ENCODE measurements at places on chromosomes 6 and 20.

- no peak for DNase-seq
Observed at GRCh38 chr6:143615785-143616184, 62.0 kb upstream of the PHACTR2 start.

GRCh38 chr6:45837541-45838200 lies 178.0 kb downstream of the CLIC5 start:
- DNase-seq: no peak

DNA sequence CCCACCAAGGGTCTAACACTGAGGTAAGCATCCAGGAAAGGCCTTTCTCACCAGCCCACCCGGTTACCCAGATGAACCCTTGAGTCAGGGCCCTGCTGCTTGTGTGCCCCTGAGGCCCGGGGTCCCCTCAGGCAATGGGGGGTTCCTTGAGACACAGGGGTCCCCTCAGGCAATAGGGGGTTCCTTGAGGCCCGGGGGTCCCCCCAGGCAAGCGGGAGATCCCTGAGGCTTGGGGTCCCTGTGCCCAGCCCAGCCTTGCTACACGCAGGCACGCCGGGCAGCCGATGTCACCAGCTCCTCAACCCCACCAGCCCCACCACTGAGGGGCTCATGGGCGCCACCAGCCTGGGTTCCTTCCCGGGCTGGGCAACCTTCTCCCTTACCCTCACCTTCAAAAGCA lies 247.2 kb downstream of the TTLL2 start:
- peak; percentile 77 for DNase-seq

DNA sequence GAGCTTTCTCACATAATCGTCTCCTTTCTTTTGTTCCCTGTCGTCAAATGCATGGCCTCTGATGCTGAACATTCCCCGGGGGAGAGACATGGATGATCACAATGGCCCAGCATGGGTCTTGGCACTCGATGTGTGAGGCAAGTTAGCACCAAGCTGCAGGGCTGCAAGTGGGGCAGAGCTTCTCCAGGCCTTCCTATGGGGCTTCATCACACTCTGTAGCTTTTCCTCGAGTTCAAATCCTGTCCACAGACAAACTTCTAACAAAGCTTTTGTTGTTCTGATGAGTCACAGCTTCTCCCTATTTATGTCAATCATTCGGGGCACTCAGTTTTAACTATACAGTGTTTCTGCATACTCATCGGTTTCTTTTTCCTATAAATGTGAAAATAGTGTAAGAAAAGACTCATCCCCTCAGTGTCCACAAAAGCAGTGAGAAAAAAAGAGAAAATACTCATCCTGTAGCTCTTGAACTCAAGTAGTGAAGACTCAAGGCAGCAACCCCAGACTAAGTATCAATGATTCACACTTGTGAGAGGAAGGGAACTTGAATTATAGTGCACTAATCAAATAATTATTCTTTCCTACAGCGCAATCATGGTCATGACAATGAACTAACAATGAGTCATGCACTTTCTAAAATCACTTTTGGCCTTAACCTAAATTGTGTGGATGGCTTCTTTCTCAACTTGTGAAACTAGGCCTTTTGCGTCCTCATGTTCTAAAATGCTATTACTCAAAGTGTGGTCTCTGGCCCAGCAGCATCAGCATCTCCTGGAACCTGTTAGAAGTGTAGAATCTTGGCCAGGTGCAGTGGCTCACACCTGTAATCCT lies 68.4 kb upstream of the NOX3 start:
- DNase-seq: no peak

- no peak for DNase-seq
Observed at GRCh38 chr6:160055813-160056212, 65.8 kb upstream of the SLC22A1 start.
